ENCODE measurements at places on chromosomes 7 and 10.

DNA sequence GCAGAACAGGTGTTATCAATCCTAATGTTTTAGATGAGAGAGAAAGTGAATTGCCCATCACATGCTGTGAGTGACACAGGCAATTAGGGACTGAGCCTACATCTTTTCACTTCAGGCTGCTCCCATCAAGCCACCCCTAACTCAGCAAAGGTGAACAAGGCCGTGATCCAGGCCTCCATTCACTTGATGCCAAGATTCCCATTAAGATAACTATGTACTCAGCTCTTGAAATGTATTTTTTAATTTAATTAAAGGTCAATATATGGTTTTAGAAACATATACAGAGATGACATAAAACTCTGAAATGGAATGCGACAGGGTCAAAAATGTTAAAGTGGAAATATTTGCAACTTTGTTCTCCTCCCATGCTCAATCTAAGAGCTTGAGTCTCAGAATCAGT lies 27.9 kb upstream of the UBE2H start:
- DNase-seq, result no peak

GRCh38 chr10:19862811-19863515 lies 46.7 kb downstream of the PLXDC2 start:
- no peak for DNase-seq

DNA sequence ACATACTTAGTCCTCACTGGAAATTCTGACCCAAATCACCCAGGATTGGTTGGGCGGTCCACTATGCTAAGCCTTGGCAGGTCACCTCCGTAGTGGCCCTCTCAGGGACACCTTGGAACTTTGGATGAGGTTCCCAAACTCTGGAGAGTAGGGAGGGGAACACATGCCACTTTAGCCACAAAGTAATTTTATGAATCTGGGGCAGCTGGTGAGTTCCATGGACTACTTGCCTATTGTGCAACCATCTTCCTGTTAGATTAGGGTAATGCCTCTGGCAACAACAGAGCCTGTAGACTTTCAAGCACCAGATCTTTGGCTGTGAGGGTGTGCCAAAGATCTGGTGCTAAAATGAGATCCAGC lies 77.7 kb downstream of the ITGB8 start:
- DNase-seq, result no peak

- no peak for DNase-seq
Observed at GRCh38 chr7:155219947-155220769, 77.5 kb upstream of the INSIG1 start.

DNA sequence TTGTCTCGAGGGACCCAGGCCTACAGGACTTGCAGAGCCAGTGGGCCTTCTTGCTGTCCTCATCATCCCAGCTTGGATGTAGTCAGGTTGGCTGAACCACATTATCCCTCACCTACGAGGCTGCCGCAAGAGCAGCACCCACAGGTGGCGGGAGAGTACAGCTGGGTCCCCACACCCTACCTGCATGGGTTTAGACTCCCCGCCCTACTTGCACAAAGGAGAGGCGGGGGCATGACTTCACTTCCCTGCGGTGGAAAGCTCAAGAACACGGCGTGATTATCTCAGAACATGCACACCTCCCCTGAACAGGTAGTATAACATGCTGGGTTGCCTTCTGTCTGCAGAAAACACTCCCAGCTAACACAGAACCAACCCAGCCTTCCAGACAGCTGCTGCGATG lies 57.5 kb downstream of the CTBP2 start:
- DNase-seq, result no peak

GRCh38 chr10:108208732-108209131 lies 1044.2 kb upstream of the SORCS1 start:
- DNase-seq, result no peak

DNA sequence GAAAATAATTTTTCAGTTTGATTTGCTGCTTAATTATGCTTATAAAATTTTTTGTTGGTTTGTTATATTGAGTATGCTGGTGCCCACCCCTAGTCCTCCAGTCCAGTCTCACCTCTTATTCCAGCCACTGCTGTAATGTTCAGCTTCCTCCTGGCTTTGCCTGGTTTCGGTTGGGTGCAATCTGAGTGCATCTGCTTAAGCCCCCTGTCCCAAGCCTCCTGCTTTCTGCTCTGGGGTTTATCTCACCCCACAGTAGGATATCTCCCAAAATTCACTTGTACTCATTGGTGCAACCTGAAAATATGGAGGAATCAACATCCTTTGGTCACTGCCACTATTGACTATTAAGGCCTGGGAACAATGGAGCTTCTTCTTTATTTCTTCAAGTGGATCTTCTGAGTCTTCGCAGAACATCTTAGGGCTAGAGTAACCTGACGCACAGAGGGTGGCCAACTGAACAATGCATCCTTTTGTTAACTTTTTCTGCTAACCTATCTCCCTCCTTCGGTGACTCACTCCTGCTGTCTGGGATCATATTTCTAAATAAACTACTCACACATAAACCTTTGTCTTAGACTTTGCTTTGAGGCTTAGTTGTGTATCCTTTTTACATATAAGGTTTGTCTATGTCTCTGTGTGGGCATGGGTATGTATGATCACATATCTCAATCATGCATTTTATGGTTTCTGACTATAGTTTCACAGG lies 19.1 kb upstream of the SOSTDC1 start:
- no peak for DNase-seq

DNA sequence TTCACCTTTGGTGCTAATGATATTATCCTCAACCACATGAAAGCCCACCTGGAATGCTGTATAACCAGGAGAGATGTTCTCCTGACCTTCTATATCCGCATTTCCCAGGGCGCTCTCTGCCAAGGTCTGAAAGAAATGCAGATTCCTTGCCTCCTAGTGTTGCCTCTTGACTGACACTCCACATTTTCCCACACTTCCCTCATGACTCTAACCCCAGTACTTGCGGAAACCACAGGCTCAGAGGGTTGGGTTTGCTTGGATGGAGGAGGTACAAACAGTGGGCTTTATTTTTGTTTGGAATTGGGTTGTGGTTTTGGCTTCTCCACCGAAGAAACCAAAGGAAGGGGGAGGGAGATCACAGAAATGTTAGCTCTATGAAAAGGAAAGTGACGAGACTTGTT lies 222.9 kb upstream of the CELF2 start:
- no peak for DNase-seq

DNA sequence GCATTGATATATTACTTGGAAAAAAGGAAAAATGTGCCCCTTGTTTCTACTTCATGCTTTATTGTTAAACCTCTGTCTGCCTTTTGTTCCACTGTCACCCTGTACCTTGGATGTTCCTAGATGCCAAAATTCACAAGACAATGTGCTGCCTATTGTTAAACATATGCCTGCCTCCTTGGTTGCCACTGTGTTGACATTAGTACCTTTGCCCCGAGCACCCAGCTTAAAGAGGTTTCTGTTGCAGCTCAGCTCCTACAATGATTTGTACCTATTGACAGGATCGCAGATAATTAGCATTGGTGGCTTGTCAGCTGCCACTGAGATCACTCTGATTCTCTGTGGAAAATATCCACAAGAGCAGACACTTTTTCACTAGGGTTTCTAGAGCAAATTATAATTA lies 188.0 kb downstream of the KCND2 start:
- DNase-seq, result no peak

DNA sequence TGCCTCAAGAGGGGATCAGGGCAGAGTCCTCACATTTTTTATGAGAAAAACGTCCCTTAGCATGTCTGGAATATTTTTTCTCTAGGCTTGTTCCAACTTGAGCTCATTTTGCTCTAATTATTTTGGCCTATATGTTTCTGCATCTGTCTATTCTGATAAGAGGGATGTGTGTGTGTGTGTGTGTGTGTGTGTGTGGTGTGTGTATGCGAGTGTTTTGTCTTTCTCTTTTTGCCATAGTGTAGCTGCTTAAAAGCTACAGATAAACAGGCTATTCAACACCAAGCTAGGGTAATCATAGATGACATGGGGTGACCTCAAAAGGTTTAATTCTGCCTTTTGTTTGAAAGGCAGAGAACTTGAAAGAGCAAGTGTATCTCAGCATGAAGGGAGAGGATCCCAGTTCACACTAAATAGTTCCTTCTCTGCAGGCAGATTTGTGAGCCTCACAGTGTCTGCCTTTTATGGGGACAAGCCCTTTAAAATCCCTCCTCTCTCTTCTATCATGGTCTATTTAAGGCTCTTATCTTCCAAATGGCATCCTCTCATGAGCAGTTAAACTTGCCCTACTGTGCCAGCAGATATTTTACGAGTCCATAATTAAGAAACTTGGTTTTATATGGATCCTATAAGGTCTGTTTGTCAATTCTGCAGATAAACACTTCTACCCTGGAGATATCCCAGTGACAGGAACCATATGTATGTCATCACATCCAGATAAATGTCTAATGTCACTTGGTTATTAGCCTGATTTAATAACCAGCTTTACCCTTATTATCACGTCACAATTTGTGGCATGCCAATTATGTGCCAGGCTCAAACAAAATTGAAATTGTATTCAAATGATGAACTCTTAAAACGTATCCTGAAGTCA lies 202.9 kb upstream of the MTPN start:
- no peak for DNase-seq

GRCh38 chr7:22610263-22610662 lies 110.3 kb upstream of the STEAP1B start:
- DNase-seq, result no peak

DNA sequence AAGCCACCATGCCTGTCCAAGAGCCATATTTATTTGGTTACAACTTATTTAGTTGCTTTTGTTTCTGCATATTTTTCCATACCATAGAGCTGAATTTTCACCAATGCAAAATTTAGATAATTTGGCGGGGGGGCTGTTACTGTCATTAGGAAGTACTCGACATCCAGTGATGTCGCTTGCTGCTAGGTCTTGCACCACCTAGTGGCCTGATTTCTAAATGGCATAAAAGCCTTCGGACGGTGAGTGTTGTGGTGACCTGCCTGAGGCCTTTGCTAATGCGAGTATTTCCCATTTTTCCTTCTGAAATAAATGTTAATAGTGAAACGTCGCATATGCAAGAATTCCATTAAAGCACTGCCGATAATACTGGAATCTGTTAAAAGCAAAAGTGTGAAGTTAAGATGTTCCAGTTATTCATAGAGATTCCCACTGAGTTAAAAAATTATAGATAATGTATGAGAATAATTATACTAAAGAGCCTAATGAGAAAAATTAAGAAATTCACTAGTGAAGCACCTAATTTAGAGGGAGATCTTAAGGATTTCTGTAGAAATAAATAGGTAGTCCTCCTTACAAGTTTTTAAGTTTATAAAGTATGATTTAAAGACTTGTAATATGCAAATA lies 86.1 kb upstream of the DNAJB6 start:
- peak; percentile 34 for DNase-seq

- no peak for DNase-seq
Observed at GRCh38 chr7:76063525-76063924, 15.6 kb downstream of the MDH2 start.

DNA sequence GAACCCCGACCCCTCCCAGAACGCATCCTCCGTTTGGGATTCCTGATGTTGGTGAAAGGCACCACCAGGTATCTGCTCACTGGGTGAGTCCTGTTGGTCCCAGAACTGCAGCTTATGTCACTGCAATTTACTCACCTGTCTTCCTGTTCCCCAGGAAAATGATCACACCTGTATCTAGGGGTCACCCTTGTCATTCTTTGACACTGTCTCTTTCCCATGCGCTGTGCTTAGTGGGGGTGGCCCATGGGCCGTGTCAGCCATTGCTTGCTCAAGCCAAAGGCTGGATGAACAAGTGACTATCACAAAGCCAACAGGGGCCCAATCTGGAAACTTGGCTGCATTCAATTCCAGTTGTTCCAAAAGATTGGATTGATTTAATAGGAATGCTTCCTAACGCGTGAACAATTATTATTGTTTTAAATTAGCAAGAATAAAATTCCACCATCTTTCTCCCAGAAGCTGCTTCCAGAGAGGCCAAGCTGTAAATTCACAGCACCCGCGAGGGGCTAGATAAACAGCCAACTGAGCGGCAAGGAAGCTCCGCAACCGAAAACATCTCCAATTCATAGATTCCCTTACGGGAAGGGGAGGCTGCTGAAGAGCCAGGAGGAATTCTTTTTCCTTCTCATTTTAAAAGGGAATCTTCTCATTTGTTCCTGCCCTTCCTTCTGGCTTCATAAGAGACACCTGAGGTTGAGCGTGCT lies 134.8 kb upstream of the ZMIZ1 start:
- no peak for DNase-seq

DNA sequence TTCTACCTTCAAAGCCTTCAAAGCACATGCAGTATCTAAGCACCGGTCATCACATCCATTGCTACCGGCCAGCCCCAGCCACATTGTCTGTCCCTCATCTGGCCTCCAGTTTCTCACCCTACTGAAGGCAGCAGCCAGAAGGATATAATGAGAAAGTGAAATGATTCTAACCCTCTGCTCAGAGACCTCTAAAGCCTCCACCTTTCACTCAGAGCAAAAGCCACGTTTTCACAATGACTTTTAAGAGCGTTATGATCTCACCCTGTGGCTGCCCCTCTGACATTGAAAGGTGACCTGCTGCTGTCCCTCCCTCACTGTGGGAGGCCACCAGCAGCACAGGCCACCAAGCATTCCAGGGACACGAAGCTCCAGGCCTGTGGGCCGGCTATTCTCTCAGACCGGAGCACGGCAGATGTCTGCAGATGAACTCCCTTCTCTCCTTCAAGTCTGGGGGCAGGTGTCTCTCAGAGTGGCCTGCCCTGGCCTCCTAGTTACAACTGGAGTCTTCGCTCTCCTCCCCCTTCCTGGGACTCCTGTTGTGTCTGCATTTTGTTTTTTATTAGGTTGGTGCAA lies 94.9 kb upstream of the EEPD1 start:
- DNase-seq, result no peak

- no peak for DNase-seq
Observed at GRCh38 chr10:118565301-118566075, 30.0 kb downstream of the PRLHR start.

DNA sequence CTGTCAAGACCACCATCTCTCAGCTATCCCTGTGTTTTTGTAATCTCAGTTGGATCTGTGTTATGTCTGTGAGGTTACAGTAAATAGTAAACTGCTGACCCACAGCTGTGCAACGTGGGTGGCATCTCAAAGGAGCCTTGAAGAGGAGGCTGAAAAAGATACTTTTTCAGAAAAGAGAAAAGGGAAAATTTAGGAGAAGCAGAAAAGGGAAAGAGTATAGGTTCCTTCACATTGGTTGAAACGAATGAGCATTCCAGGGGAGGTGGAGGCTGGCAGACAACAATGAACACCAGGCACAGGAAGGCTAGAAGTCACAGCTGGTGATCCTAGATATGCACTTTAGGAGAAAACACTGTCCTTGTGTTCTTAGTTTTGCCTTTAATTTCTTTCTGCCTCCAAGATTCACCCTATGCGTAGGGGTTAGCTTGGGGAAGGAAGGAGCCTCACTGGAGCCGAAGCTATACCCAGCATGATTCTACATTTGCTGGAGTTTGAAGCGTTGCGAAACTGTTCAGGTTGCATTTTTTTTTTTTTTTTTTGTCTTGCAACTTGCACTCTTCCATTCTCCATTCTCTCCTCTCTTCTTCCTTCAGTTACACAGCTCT lies 18.3 kb downstream of the CPED1 start:
- DNase-seq, result no peak
